CD4-positive, alpha-beta T cell treated with Interleukin-21 for 1 hour (primary cell): ENCODE measurements at places on chromosomes 11 and 22.

DNA sequence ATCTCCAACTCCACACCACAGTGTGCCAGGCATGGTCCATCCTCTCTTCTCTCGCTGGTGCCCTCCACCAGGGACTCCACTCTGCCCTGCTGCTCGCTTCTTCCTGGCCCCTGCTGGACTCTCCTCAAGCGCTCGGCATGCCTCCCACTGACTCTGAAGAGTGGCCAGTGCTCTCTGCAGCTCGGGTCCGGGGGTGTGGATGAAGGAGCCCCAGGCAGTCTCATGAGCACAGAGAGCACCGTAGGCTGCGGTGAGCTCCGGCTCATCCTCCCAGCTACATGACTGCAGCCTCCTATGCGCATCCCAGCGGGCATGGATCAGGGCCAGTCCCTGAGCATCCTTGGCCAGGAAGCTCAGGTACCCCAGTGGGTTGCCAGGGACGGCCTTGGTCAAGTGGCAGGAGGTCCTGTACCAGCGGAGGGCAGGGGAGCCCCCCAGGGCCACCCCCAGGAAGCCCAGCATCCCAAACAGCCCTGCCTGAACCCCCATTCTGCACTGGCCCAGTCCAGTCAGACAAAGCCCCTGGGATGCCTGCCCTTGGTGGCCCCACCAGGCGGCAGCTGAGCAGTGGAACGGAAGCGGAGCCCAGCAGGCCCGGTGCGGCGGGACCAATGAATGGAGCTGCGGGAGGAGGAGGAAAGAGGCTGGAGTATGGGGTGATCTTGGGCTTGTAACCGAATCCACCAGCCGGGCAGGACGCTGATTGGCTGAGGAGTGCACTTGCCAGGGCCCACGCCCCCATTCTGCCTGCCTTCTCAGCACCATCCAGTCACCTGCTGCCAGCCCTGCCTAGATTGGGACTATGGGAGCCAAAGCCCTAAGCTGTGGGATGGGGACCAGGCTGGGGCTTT is at the start of gene PLA2G3:
Gene PLA2G3 (minus strand): TSS at position 643 of the 851 bp plus-strand sequence. CDS start 154 bp downstream, at position 489.
- no peak for DNase-seq

DNA sequence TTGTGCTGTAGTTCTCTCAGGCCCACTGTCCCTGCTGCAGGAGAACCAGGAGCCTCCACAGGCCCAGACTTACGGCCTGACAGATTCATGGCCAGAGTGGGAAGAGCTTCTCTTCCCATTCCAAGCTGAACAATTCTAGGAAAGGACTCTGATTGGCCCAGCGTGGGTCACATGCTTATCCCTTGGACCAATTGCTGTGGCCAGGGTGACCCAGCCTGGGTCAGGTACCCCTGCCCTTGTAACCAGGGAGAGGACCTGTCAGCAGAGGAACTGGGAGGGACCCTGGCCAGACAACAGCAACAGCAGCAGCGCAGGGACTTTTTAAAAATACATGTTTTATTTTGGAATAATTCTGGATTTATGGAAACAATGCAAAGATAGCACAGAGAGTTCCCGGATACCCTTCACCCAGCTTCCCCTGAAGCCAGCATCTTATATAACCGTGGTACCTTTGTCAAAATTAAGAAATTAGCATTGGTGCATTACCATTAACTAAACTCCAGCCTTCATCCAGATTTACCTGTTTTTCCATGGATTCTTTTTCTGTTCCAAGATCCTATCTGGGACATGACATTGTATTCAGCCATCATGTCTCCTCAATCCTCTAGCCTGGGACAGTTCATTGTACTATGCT is 8.8 kb upstream of the ELFN2 start:
- no peak for DNase-seq

DNA sequence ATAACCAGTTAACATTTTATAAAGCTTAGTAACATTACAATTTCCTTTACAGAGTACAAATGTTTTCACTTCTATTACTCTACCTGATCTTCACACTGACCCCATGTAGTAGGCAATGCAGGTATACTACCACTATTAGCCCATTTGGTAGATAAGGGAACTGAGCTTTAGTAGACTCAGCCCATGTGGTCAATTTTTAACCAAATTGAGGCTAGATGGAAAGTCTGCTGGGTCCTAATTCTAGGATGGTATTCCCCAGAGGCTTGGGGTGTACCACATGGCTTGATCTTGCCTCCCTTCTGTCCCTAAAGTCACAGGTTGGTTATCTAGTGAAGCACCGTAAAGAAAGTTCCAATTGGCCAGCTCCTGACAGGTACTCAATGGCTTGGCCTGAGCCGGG is 48.2 kb downstream of the NRXN2 start:
- no peak for DNase-seq

- DNase-seq = peak; percentile 46
Observed at GRCh38 chr22:38513063-38513462, 7.0 kb upstream of the DDX17 start.
